Activated CD4-positive, alpha-beta memory T cell treated with anti-CD3 and anti-CD28 coated beads for 36 hours (primary cell): ENCODE measurements at places on chromosomes 11 and 22.

DNA sequence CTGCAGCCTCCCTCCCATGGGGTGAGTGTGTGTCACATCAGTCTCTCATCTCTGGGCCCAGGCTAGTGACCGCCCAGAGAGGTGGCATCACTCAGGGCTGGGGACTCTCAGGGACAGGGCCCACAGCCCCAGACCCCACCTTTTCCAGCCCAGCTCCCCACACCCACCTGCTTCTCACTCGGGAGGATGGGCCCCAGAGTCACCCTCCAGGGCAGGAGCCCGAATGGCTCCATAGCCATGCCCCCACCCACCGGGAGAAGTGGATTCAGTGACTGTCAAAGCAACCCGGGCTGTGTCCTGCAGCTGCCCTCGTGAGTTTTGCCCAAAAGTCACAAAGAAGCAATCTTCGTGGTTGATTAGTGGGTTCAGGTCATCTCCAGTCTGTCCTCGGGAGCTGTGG lies 26.0 kb downstream of the PARVG start:
- H3K4me3 ChIP-seq: no peak overlapping the region
- no peaks in the 10 kb centered on the region for H3K27me3 ChIP-seq
- H3K27ac ChIP-seq: no peak overlapping the region
- no peak for DNase-seq

DNA sequence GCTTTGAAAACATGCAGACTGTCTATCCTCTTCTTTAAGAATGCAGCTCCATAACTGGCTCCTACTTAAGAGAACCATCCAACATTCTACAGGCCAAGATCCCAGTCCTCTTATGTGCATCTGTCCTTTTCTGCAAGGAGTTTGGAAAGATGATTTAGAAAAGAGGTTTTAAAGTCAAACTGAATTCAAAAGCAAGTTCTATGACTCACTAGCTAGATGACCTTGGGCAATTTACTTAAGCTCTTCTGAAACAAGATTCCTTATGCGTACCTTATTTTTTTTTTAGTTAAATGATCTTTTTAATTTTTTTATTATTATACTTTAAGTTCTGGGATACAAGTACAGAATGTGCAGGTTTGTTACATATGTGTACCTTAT lies 29.2 kb downstream of the GUCY1A2 start:
- no peaks in the 10 kb centered on the region for H3K4me1 ChIP-seq
- DNase-seq: no peak
- no peak overlapping the region for H3K4me3 ChIP-seq
- H3K27me3 ChIP-seq: no peaks in the 10 kb centered on the region
- no peak overlapping the region for H3K27ac ChIP-seq
- no peaks in the 10 kb centered on the region for H3K36me3 ChIP-seq

DNA sequence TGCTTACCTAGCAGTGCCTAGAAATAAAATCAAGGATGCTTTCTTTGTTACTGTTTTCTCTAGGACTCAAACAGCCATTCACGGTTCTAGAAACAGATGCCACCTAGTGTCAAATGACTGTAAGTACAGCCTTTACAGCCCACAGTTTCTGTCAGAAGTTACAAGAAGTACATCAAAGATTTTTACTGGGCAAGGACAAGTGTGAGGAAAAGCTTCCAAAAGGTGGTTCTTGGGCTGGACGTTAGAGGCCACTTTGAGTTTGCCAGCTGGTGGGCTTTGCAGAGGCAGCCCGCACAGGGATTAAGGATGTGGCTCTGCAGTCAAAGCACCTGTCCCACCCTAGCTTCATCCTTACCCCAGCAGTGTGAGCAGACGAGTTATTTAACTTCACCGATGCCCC lies 6.9 kb downstream of the KMT5B start:
- H3K27ac ChIP-seq: no peak overlapping the region
- peaks cover 65% of the 10 kb centered on the region for H3K4me1 ChIP-seq
- no peaks in the 10 kb centered on the region for H3K27me3 ChIP-seq
- H3K36me3 ChIP-seq: no peaks in the 10 kb centered on the region

- H3K27ac ChIP-seq: no peak overlapping the region
- H3K4me1 ChIP-seq: no peaks in the 10 kb centered on the region
- no peak overlapping the region for H3K4me3 ChIP-seq
- DNase-seq: no peak
Observed at GRCh38 chr11:79507706-79508105, 66.9 kb upstream of the TENM4 start.

- H3K27ac ChIP-seq: no peak overlapping the region
- peaks cover 16% of the 10 kb centered on the region for H3K4me1 ChIP-seq
- no peak for DNase-seq
- no peak overlapping the region for H3K4me3 ChIP-seq
- peaks cover 12% of the 10 kb centered on the region for H3K36me3 ChIP-seq
- peaks cover 38% of the 10 kb centered on the region for H3K27me3 ChIP-seq
Observed at GRCh38 chr11:72239313-72239848, 4.6 kb downstream of the PHOX2A start.

- H3K4me1 ChIP-seq: no peaks in the 10 kb centered on the region
- peaks cover 2% of the 10 kb centered on the region for H3K27me3 ChIP-seq
- H3K4me3 ChIP-seq: no peak overlapping the region
- H3K27ac ChIP-seq: no peak overlapping the region
- DNase-seq: no peak
Observed at GRCh38 chr11:19467904-19468303, 227.2 kb upstream of the E2F8 start.

- no peaks in the 10 kb centered on the region for H3K36me3 ChIP-seq
- no peaks in the 10 kb centered on the region for H3K27me3 ChIP-seq
- no peak overlapping the region for H3K27ac ChIP-seq
- DNase-seq: no peak
- H3K4me3 ChIP-seq: no peak overlapping the region
Observed at GRCh38 chr11:87803748-87804147, 371.5 kb downstream of the RAB38 start.

DNA sequence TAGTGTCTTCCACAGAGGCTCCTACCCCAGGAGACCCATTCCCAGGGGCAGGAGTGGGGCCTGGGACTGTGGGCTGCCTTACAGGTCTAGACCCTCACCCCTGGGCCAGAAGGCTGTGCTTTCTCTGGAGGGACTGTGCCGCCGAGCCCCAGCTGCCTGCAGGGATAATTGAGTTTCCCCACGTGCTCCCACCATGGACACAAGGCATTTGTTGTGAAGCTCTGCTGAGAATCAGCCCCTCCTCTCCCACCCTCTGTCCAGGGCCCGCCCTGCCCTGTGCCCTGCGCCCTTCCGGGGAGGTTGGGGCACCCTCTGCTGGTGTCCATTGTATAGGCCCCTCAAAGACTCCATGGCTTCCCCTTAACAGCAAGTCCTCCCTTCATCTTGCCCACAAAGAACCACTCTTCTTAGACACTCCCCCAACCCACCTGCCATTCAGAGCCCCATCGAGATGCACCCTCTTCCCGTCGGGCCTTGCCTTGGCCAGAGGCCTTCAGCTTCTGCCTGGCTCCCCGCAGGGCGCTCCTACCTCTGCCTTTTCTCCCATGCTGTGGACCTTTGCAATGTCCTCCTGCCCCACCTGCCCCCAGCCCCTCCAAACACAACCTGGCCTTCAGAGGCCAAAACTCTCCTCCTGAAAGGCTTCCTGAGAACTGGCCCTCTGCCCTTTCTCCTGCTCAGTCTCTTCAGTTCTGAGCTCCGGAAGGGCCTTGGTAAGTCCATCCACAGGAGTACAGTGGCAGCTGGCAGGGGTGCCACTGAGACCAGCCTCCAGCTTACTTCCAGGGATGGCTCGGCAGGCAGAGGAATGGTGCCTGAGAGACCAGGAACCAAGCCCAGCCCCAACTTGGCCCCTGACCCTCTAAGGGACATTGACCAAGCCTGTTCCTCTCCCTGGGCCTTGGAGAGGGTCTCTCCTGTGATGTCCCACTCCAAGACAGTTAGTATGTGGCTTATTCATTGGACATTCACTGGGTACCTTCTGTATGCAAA lies 22.4 kb downstream of the DUSP8 start:
- DNase-seq: no peak
- peaks cover 7% of the 10 kb centered on the region for H3K4me1 ChIP-seq
- no peak overlapping the region for H3K27ac ChIP-seq
- no peaks in the 10 kb centered on the region for H3K36me3 ChIP-seq
- no peak overlapping the region for H3K4me3 ChIP-seq

- no peaks in the 10 kb centered on the region for H3K36me3 ChIP-seq
- peaks cover 18% of the 10 kb centered on the region for H3K27me3 ChIP-seq
- no peaks in the 10 kb centered on the region for H3K4me1 ChIP-seq
Observed at GRCh38 chr22:16834971-16835370, 9.8 kb upstream of the XKR3 start.

- DNase-seq: peak; percentile 91
- no peaks in the 10 kb centered on the region for H3K27me3 ChIP-seq
- H3K36me3 ChIP-seq: peaks cover 19% of the 10 kb centered on the region
- peaks cover 61% of the 10 kb centered on the region for H3K4me1 ChIP-seq
Observed at GRCh38 chr22:37484480-37485394, 1.4 kb downstream of the MFNG start.

GRCh38 chr22:24440718-24441405 lies 13.5 kb downstream of the ADORA2A start:
- no peak overlapping the region for H3K4me3 ChIP-seq
- H3K4me1 ChIP-seq: peaks cover 44% of the 10 kb centered on the region
- peak; percentile 6 for DNase-seq
- H3K36me3 ChIP-seq: peaks cover 35% of the 10 kb centered on the region
- H3K27ac ChIP-seq: no peak overlapping the region

DNA sequence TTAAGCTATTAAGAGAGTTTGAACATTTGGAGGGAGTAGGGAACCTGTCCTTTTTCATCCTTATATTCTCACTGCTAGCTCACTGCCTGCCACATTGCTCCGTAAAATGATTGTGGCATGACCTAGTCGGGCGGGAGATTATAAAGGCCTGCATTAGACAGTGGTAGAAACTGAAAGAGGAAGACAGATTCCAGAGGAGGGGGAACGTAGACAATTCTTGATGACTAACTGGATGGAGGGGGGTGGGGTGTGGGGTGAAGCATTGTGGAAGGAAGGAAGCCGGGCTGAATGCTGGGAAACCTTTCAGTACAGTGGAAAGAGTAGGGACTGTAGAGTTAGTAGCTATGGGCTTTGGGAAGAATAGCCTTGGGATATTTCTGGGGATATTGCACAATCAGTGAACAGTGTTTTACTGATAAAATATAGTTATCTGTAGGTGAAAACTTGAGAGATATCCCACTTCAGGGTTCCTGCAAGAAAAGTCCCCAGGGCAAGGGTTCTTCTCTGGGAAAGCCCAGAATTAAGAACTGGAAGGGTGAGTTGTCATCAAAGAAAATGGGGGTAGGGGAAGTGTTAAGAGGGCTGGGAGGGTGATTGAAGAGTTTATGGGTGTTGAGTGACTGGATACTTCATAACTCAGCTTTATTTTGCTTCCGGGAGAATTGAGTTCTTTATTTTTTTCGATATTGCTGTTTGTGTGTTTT lies 2.1 kb downstream of the MED15 start:
- peaks cover 62% of the 10 kb centered on the region for H3K4me1 ChIP-seq
- H3K36me3 ChIP-seq: peaks cover 28% of the 10 kb centered on the region
- peak overlapping the region; percentile 93 for H3K27ac ChIP-seq
- DNase-seq: peak; percentile 75
- no peaks in the 10 kb centered on the region for H3K27me3 ChIP-seq

GRCh38 chr11:107780775-107781174 lies 68.9 kb upstream of the SLN start:
- peaks cover 17% of the 10 kb centered on the region for H3K4me1 ChIP-seq
- no peak for DNase-seq
- H3K27ac ChIP-seq: no peak overlapping the region
- no peaks in the 10 kb centered on the region for H3K36me3 ChIP-seq
- H3K4me3 ChIP-seq: no peak overlapping the region

DNA sequence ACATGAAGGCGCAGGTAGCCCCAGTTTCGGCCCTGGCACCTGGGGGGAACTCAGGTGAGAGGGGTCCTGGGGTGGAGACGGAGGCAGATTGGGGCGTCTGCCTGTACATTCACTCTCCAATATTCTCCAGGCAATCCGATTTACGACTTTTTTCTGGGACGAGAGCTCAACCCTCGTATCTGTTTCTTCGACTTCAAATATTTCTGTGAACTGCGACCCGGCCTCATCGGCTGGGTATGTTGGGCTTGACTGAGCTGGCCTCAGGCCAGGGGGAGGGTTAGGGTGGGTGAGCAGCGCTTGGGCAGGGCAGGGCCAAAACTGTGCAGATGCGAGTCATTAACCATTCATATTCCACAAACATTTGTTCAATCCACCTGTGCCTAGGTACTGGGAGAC lies 1.7 kb downstream of the TM7SF2 start:
- H3K4me1 ChIP-seq: peaks cover 60% of the 10 kb centered on the region
- peak overlapping the region; percentile 84 for H3K4me3 ChIP-seq
- no peak for DNase-seq
- H3K36me3 ChIP-seq: peaks cover 9% of the 10 kb centered on the region
- H3K27me3 ChIP-seq: no peaks in the 10 kb centered on the region

DNA sequence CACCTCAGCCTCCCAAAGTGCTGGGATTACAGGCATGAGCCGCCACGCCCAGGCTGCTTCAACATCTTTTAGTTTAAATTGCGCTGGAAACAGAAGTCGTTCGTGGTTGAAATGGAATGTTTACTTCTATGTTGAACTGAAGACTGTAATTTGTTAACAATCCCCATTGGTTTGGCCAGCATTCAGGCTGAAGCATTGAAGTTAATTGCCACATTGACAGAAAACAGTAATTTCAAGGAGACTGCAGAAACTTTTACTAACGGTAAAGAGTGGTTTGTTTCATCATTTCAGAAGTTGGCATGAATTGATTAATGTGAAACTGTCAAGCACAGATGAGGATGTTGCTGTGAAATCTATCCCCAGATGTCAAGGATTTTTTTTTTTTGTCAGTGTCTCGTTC lies 14.2 kb downstream of the AP5B1 start:
- no peaks in the 10 kb centered on the region for H3K27me3 ChIP-seq
- DNase-seq: no peak
- peaks cover 3% of the 10 kb centered on the region for H3K4me1 ChIP-seq
- H3K4me3 ChIP-seq: no peak overlapping the region

DNA sequence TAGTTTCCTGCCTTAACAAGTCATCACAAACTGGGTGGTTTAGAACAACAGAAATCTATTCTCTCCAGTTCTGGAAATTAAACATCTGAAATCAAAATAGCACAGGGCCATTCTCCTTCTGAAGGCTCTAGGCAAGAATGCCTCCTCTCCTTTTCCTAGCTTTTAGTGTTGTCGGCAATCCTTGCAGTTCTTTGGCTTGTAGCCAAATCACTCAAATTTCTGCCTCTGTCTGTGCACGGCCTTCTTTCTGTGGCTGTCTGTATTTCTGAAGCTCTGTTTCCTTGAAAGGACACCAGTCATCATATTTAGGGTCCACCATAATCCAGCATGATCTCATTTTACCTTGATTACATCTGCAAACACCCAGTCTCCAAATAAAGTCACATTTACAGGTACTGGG lies 795.5 kb downstream of the METTL15 start:
- H3K27me3 ChIP-seq: no peaks in the 10 kb centered on the region
- DNase-seq: no peak
- no peaks in the 10 kb centered on the region for H3K36me3 ChIP-seq
- no peak overlapping the region for H3K4me3 ChIP-seq
- H3K4me1 ChIP-seq: no peaks in the 10 kb centered on the region
